ENCODE measurements at places on chromosomes 11 and 22.

GRCh38 chr11:111063726-111064517 lies 181.6 kb upstream of the POU2AF2 start:
- DNase-seq = no peak

- no peak for DNase-seq
Measured at GRCh38 chr11:107567739-107568335, 2.3 kb upstream of the ALKBH8 start.

DNA sequence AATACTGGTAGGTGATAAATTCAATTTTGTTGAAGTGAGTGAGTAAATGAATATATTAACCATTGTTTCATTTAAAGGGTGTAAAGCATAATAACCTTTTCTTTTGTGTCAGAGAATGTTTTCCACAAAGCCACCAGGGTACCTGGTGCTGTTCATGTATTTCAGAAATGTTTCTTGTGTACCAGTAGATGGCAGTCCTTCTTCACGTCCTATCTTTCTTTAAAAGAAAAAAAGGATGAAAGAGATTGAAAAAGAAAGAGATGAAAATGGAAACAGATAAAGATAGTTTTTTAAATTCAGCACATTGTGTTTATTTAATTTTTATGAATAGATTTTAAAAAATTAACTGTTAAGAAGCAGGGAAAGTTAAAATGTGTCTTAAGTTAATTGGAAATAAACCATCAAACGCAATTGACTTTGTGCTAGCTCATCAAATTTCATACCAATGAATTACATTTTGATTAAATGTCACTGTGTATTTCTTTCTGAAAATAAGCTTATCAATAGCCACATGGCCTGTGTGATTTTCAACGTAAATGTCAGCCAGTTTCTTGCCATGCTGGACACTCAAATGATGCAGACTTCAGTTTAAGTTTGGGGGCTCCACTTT lies 65.5 kb upstream of the CHORDC1 start:
- DNase-seq = peak; percentile 30

- DNase-seq = no peak
Measured at GRCh38 chr11:74701351-74701750, 29.9 kb downstream of the CHRDL2 start.

- DNase-seq = no peak
Measured at GRCh38 chr11:59437770-59438169, 1.5 kb downstream of the OR5A1 start.

GRCh38 chr11:104734998-104735397 lies 163.3 kb downstream of the CASP12 start:
- DNase-seq = no peak

GRCh38 chr11:6618117-6619003 lies 862 bp downstream of the TPP1 start:
- peak; percentile 89 for DNase-seq

- peak; percentile 81 for DNase-seq
Measured at GRCh38 chr11:66020618-66021357, 5.5 kb downstream of the CATSPER1 start.

DNA sequence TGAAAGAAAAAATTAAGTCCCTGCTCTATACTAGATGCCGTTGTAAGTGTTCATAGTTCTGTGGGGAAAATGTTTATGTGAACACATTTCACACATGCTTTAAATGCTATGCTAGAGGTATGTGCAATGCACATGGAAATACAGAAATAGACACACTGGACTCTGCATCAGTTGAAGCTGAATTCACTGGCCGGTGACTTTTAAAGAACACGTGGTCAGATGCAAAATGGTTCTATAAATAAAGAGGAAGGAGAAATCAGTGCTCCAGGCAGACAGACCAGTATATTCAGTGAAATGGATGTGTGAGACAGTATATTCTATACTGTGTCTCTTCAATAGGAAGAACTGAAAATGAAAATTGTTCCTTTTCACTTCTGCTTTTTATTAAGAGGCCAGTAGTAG lies 29.9 kb downstream of the TRPC6 start:
- no peak for DNase-seq

DNA sequence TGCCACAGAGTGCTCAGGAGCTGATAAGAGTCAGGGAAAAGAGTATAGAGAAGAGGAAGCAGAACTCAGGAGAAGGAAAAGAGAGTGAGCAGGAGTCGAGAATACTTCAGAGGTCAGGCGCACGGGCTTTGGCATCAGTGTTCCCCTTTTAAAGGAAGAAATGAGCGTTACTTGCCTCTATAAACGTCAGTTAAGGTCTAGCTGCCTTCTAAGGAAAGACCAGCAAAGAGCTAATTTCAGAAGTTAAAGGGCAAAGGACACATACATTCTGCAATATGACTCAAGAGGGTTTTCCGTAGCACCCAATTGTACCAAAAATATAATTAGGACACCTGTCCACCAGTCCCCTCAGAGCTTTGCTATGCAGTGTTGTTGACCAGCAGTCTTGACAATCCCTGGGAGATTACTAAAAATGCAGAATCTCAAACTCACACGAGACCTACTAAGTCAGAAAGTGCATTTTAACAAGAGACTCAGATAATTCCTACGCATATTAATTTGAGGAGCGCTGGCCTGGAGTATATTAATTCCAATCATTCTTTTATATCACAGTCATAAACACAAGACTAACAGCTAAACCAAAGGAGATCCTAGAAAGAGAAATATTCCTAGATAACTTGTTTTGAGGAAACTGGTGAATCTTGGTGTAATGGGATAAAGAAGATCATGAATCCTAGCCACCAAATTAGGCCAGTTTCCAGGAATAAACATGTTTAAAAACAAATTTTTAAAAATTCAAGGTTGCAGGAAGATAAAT lies 249.0 kb downstream of the CADM1 start:
- no peak for DNase-seq

DNA sequence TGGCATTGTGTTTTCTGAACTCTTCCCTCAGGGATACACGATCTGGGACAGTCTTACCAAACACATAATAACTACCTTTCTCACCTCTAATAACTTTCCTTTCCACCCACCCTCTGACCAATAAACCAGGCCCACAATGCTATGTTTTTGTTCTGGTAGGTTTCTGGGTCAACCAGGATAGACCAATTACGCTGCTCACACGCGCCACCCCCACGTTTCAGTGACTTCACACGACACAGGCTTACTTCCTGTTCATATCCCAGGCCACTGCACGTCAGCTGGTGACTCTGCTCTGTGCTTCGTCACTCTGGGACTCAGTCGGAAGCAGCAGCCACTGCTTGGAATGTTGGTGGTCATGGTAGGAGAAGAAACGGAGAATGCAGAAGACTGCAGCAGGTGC lies 2.5 kb downstream of the KRTAP5-4 start:
- no peak for DNase-seq

DNA sequence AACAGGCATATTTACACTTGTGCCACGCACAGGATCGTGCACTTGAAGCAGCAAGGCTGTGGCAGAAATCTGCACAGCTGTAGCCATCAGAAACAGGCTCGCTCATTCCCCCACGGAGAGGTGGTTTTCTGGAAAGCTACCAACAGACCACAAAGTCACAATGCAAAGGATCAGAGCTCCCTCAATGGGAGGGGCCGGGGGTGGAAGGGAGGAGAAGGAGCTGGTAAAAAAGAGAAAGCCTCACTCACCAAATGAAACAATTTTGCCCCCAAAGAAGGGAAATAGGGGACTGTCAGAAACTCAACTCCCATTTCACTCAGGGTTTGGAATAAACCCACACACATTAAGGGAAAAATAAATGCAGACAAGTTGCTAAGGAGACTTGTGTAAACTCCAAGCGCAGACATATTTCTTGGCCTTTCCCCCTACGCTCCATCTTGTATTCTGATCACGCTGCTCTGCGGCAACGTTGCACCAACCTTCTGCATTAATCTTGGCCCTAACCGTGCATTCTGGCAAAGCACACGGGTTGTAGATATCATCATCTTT lies 43.2 kb upstream of the BLID start:
- no peak for DNase-seq

DNA sequence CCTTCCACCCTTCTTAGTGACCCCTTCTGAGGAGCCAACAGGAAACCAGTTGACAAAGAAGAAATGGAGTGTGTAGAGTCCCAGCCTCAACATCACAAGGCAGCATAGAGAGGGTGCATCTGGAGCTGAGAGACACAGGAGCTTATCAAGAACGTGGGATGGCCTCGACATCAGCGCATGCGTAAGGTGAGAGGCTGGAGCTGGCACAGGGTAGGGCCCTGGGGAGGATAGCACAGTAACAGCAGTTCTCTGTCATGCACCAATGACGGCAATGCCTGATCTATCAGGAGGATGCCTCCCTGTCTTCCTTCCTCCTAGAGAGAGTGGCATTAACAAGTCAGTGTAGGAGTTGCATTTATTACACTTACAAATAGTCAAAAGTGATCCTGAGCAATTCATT lies 426.1 kb downstream of the NTM start:
- DNase-seq = no peak

- no peak for DNase-seq
Measured at GRCh38 chr11:11148104-11148509, 204.9 kb downstream of the CSNK2A3 start.

DNA sequence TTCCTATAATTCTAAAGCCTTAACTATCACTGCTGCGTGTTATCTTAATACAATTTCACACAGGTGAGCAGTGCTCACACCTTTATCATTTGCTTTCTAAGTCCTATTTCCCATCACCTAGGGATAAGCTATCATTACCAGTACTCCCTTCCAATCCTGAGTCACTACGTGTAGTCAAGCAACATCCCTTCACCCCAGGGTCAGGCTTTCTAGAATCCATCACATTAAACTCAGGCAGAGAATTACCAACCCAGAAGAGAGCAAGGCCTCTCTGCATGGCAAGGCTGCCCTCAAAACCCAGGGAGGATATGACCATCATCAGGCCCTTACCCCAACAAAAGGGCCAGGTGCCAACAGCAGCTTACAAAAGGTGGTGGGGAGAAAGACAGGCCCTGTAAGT lies 9.8 kb downstream of the PACSIN2 start:
- DNase-seq = no peak

DNA sequence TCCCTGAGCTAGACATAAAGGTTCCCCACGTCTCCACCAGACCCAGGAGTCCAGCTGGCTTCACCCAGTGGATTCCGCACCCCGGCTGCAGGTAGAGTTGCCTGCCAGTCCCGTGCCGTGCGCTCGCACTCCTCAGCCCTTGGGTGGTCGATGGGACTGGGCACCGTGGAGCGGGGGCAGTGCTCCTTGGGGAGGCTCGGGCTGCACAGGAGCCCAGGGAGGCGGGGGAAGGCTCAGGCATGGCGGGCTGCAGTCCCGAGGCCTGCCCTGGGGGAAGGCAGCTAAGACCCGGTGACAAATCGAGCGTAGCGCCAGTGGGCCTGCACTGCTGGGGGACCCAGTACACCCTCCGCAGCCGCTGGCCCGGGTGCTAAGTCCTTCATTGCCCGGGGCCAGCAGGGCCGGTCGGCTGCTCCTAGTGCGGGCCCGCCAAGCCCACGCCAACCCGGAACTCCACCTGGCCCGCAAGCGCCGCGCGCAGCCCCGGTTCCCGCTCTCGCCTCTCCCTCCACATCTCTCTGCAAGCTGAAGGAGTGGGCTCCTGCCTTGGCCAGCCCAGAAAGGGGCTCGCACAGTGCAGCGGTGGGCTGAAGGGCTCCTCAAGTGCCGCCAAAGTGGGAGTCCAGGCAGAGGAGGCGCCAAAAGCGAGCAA lies 9.5 kb upstream of the TREH start:
- no peak for DNase-seq

GRCh38 chr11:44621784-44622183 lies 56.3 kb downstream of the CD82 start:
- DNase-seq = no peak

DNA sequence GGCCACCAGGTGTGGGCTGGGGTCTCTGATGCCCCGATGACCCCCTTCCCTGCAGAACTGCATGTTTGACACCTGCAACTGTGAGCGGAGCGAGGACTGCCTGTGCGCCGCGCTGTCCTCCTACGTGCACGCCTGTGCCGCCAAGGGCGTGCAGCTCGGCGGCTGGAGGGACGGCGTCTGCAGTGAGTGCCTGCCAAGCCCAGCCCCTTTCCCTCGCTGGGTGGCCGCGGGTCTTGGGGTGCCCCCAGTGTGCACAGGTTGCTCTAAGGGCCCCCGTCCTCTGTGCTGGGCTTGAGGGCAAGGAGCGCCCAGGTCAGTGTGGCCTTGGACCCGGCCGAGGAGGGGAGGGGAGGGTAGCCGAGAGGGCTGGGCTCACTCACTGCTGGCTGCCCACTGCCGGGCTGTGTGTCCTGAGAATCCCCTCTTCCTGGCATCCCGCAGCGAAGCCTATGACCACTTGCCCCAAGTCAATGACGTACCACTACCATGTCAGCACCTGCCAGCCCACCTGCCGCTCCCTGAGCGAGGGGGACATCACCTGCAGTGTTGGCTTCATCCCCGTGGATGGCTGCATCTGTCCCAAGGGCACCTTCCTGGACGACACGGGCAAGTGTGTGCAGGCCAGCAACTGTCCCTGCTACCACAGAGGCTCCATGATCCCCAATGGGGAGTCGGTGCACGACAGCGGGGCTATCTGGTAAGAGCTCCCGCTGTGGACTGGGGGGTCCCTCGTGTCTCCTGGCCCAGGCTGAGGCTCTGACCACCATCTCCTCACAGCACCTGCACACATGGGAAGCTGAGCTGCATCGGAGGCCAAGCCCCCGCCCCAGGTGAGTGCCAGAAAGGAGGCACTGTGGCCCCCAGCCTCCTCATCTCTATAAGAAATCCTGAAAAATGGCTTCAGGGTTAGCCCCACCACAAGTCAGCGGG lies 17.0 kb downstream of the MUC5AC start:
- no peak for DNase-seq

DNA sequence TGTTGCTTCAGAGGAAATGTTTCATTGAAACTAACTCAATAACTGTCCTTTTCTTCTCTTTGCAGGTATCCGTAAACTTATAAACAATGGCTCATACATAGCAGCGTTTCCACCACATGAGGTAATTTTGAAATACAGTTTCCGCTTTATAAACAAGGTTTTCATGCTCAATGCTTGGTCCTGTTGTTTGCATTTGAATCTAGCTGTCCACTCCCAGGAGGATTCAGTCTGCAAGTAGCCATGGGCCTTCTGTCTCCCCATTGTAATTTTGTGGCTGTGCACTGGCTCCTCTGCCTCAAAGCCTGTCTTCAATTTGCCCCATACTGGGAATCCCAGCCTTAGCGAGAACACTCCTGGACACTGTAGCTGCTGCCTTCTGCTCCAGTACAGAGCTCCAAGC lies 34.7 kb downstream of the MUC15 start:
- DNase-seq = no peak

GRCh38 chr11:115674937-115675544 lies 170.8 kb upstream of the CADM1 start:
- DNase-seq = no peak

All from AML-193 (cell line).